HTR-8/SVneo (cell line): ENCODE measurements at places on chromosomes 16 and 17.

GRCh38 chr16:65896448-65897153 lies 469.9 kb upstream of the CDH5 start:
- no peak for DNase-seq

DNA sequence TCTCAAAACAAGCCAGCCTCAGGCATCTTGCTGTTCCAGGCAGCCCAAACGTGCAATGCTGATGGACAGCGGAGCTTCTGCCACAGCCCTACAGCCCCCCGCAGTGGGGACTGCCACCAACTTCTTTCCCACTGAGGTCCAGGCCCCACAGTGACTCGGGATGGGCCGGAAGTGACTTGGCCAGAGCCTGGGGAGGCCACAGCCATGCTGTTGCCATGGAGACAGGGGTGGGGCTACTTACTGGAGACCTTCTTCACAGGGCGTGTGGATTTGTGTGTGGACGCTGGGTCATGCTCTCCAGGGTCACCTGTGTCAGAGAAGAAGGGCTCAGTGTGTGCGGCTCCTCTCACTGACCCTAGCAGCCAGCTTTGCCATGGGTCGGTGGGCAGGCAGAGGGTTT lies 15.0 kb downstream of the TRIM25 start:
- DNase-seq = no peak

DNA sequence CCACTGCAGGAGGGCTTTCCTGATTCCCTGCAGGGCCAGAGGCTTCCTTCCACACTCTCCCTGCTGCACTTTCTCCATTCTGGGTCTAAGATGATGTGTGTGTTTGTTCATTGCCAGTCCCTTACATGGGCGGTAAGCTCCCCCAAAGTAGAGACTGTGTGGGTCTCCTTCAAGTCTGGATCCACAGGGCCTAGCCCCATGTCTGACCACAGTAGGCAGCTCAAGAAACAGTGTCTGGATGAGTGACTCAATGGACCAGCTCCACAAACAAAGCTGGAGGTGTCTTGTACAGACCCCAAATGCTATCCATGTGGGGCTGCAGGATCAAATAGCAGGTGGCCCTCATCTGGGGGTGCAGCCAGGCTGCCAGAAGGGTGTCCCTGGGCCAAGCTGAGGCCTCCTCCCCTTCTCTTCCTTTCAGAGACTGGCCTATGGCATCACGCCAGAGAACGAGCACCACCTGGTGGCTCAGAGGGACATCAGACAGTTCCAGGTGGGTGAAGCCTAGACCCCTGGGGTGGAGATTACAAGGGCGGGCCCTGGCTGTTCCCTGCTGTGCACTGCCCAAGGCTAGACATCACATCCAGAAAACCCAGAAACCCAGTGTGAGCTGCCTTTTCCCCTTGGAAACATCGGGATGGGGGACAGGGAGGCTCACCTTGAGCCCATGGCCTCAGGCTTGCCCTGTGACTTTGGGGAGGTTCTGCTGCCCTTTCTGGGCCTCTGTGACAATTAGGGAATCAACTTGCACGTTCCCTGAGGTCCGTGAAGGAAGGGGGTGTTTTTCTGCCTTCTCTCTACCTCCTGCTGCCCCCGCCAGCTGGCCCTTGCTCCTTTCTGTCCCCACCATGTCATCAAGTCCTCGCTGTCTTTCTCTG lies 45.9 kb downstream of the SLC6A2 start:
- DNase-seq = peak; percentile 15

DNA sequence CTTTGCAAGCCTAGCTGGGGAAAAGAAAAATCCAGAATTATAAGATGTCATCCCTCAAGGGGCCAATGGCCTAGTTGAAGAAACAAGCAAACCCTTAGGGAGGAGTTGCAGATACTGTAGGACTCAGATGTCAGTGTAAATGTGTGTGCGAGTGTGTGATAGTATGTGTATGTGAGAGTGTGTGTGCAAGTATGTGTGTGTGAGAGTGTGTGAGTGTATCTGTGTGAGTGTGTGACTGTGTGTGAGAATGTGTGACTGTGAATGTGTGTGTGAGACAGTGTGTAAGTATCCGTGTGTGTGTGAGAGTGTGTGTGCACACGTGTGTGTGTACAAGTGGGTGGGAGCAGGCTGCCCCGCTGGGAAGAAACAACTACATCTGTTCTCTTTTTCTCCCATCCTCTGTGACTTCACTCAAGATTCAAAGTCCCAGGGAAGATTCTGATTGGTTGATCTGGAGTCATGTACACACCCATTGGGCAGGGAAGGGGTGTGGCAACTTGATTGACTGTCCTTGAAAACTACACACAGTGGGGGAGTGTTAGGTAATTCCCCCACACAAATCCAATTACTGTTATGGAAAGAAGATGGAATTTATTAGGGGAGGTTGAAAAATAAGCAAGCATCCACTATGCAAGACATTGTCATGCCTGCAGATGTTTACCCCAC lies 40.7 kb downstream of the IRX3 start:
- DNase-seq = no peak
